ENCODE measurements at places on chromosomes 3 and 15. TPM values are rescaled to one million over a fixed set of nuclear protein-coding genes. Genes with fewer than 3 reads are reported as not detected.

Gene ALG1L2
- not detected for total RNA-seq

Gene MNS1
- total RNA-seq: 0.14 TPM

Gene CDC25A
- total RNA-seq: 39.1 TPM

Gene AHSG
- not detected for total RNA-seq

Gene P2RY1
- total RNA-seq: 2.1 TPM

Gene MASP1
- not detected for total RNA-seq

Gene ACTC1
- total RNA-seq: not detected

Gene EXD1
- not detected for total RNA-seq

Gene PXYLP1
- total RNA-seq: 66.0 TPM
